Glutamatergic neuron (in vitro differentiated cells): ENCODE measurements at places on chromosomes 1 and 21. TPM values are rescaled to one million over a fixed set of nuclear protein-coding genes. Genes with fewer than 3 reads are reported as not detected.

DNA sequence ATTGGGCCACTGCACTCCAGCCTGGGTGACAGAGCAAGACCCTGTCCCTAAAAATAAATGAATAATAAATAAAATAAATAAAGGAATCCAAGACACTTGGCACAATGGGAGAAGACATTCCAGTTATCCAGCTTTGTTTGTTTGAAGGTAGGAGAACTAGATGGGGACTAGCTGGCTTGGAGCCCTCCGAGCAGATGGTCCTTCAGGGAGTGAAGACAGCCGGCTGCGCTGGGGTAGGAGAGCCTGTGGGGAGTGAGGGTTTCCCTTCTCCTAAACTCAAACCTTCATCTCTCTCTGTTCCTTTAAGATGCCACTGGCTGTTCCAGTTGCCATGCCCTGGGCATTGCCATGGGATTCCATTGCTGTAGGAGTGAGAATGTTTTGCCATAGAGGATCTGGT is 120.6 kb downstream of the NAV1 start:
- DNase-seq = no peak

DNA sequence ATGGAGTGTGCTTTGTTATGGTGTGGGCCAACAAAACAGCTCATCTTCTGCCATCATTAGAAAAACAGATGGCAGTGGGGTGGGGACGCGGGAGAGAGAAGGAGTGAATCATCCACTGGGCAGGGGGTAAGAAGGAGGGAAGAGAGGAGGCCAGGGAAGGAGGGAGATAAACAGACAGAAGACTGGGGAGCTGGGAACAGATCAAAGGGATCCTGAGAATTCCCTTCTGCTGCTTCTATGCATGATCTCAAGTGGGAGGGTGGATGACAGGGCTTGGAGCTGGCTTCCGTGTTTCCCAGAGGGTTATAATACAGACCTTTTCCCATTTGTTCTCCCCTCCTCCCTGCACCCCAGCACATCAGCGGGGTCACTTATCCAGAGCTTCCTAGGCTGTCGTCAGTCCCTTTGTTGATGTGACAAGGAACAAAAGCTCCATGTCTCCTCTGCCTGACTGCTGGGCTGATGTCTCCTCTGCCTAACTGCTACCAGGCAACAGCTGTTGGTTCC is 338.6 kb downstream of the PAPPA2 start:
- no peak for DNase-seq

DNA sequence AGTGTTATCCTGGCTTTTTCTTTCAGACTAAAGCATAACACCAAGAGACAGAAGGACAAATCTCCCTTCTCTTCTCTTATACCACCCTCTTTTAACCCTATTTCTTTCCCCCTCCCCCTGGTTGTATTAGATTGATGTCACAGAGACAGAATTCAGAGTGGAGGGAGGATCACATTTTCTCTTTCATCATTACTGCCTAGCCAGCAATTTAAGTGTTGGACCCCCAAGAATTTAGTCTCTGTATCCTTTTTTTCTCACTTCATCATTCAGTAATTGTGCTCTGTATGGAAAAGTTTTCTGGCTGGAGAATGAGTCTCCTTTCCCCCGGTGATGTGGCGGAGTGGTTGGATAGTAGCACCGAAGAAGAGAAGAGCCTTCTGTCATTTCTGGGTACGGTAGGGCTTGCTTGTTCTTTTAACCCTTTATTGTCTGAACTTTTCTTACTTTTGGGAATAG is 124.8 kb downstream of the CLEC20A start:
- no peak for DNase-seq

- DNase-seq = no peak
These were observed 115.9 kb downstream of the NTMT2 start for GRCh38 chr1:170261669-170262068.

- no peak for DNase-seq
These were observed 36.7 kb downstream of the DISC1 start for GRCh38 chr1:231663211-231663792.

GRCh38 chr1:67451815-67452214 is 21.6 kb upstream of the SERBP1 start:
- DNase-seq = no peak

DNA sequence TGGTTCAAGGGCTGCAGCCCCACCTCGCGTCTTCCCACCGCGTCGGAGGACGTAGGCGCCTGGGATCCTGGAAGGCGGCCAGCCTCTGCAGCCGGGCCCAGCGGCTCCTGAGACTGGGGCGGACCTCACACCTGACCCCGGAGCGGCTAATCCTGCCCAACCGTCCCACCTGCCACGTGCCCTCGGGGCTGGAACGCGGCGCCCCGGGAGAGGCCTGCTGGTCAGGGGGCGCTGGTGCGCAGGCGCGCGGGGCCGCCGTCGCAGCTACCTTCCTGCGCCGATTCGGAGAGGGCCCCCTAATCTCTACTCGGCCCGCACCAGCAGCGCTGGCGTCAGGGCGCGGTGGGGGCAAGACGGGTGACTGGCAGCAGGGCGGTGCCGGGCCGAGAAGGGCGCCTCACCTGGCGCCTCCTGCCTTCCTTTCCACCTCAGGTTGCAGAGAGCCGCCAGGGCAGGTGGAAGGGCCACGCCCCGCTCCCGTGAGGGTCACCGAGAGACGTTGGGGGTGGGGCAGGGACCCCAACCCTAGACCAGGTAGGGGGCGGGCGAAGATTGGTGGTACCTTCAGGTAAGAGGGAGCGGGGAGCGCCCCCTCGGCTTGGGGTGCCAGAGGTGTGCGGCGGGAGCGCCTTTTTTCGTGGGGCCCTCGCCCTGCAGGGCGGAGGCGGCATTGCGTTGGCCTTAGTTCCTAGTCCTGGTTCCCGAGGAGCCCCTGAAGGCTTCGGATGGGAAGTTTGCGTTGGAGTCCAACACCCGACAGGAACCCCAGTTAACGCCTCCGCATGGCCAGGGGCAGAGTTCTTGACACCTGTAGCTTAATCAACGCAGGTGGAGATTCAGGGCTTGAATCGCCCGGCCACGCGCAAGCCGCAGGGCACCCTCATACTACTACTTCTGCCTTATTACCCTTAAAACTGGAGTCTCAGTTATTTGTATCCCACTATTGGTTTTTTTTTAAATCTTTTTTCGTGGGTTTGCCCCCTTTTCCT is at the start of gene TDRD5:
Gene TDRD5 (plus strand): TSS at position 241 of the 989 bp plus-strand sequence. CDS start 784 bp downstream, outside the sequence.
- peak; percentile 40 for DNase-seq

DNA sequence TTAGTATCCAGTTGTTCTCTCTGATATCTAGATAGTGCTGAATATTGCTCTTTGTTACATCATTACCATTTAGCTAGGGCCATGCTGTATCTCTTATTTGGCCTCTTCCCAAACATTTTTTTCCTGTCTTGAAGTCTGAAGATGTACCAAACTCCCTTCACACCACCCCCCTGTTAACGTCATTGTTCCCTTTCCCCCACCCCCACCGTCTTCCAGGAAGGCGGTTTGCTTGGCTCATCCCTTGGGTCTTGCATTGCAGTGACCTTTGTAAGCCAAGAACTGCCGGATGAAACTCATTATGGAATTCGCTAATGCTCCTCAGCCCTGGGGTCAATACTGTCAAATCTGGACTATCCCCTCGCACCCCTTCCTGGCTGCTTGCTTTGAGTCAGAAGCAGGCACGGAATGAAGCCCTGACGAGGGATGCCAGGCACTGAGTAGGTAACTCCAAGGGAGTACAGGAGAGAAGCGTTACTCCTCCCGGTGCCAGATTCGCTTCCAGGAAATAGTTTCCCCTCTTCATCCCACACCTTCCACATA is 283.1 kb downstream of the TM2D1 start:
- peak; percentile 33 for DNase-seq

DNA sequence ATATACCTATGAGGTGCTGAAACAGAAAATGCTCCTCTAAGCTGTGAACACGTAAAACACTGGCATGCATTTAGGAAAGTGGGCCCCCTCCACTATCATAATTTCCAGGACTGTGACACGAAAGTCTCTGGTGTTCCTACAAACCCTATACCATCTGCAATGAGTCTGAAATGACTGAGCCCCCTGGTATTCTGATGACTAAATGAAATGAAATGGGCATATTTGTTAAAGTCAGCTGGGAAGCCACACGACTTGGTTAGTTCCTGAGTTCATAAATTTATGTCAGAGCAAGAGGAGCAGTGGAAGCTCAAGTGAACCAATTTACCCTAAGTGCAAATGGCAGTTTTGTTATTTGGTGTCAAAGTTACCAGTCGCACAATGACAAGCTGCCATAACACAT is 182.3 kb downstream of the KCTD3 start:
- DNase-seq = no peak

Gene HSPA6
- not detected for total RNA-seq

Gene SPRR4
- total RNA-seq = not detected

Gene AMY1B
- total RNA-seq = not detected

Gene PLA2G2C
- total RNA-seq = not detected

Gene DDX20
- 17.3 TPM for total RNA-seq

Gene TNFRSF4
- total RNA-seq = 0.29 TPM
